ENCODE measurements at places on chromosomes 16 and 17.

GRCh38 chr16:23071196-23072083, 77.8 kb downstream of the USP31 start:
- peak; percentile 48 for DNase-seq

- DNase-seq: no peak
Measured at GRCh38 chr17:81252987-81253329, 13.8 kb downstream of the NDUFAF8 start.

DNA sequence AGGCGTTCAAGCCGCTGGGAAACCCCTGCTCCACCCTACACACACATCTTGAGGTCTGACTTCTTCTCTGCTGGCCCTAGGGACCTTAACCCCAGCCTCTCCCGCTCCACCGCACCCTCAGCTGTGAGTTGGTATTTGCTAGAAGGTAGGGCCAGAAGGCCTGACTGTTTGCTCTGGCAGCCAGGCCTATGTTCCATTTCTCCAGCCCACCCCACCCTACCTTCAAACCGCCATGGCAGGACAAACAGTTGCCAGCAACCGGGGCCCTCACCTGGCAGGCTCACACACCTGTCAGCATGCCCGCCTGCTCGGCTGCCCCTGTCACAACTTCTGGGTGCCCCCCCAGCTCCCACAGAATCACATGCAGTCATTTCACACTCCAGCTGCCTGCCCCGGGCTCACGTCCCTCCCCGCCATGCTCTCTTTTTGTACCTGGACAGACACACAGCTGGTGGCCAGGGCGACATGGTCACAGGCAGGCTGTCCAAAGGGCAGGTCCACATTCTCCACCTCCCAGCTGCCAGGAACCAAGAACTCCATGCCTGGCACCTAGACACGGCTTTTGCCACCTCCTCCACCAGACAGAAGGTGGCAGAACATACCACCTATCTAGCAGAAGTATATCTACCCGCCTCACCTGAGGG, 2.6 kb upstream of the ATP2A3 start:
- no peak for DNase-seq

GRCh38 chr17:81015136-81015535, 19.8 kb upstream of the BAIAP2 start:
- DNase-seq: no peak

DNA sequence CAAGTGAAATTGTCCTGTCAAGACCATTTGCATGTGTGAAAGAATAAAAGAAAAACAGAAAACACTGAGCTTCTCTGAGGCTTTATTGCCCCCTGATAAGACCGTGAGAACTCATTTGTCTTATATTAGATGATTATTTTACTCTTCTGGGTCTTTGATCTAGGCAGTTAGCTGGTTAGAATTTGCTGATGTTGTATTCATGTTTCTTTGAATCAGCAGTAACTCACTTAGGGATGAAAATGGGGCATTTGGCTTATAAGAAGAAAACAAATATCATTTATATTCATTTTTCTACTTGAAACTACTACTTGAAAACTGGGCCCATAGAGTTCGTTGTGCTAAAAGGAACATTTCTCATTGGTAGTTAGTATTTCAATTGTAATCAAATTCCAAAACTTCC, 93.1 kb upstream of the RBFOX1 start:
- DNase-seq: no peak

GRCh38 chr16:58815181-58815888, 81.2 kb upstream of the GOT2 start:
- no peak for DNase-seq

DNA sequence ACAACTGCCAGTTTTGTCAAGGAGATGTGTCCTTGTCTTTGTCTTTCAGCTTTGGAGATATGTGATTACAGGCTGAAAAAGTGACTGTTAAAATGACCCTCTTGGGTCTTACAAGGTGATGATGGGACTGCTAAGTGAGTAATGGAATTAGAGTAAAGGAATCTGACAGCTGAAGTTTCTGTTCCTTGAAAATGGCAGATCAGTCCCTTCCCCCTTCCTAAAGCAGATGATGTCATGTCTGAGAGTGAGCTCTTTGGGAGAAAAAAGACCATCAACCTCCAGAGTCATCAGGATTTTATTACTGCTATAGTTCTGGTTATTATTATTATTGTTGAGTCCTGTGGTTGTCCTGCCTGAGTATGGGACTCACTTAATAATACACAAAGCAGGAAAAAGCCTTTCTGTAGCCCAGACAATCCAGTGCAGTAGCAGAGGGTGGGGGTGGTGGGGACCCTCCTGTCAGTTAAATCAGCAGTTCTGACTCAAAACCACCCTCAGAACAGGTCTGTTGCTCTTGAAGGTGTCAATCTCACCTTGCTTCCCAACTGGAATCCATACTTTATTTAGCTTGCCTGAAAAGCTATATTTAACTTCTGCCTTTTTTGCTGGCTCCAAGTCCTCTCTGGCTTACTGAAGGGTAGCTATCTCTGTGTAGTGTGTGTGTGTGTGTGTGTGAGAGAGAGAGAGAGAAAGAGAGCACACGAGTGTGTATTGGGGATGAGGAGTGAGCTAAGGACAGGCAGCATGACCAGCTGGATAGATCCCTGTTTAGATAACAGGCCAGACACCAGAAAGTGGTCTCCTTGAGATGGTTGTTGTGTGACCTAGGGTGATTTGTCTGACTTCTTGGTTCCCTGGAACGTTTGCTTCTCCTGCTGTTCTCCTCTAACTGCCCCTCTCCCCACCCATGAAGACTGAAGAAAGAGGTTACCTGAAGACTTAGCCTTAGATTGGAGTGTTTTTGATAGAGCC, 4.9 kb downstream of the HROB start:
- DNase-seq: no peak

GRCh38 chr17:45234641-45235415, 13.1 kb downstream of the FMNL1 start:
- DNase-seq: no peak

DNA sequence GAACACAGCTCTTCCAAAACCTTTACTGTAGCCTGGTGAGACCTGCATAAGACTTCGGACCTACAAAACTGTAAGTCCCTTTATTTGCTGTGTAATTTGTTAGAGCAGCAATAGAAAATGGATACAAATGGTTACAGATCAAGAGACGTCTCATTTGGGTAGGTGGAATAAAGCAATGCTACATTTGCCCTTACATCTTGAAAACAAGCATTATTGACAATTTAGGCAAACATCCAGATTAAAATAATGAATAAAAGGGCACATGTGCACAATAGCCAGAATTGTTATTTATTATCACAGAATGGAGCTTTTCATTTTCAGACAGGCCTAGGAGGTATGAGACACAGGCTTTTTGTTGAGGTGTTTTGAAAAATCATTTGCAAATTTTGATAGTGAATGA, 222.2 kb upstream of the CPHXL start:
- DNase-seq: no peak

DNA sequence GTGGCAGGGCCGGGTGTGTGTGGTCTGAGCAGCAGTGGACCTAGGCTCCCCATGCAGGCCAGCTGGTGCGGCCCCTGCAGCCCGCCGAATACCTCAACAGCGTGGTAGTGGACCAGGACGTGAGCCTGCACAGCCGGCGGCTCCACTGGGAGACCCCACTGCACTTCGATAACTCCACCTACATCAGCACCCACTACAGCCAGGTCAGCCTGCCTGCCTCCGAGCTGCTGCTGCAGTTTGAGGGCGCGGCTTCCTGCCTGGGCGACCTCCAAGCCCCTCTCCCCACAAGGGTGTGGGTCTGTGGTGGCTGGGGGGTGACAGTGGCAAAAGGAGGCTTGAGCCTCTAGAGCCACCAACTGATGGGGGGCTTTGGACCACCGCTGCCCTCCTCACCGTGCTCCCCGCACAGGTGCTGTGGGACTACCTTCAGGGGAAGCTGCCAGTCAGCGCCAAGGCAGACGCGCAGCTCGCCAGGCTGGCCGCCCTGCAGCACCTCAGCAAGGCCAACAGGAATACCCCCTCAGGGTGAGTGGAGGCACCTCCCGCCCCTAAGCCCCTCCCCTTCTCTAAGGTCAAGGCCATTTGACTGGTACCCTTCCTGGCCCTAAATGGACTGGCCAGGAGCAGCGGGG, 8.4 kb upstream of the SMIM5 start:
- DNase-seq: no peak

DNA sequence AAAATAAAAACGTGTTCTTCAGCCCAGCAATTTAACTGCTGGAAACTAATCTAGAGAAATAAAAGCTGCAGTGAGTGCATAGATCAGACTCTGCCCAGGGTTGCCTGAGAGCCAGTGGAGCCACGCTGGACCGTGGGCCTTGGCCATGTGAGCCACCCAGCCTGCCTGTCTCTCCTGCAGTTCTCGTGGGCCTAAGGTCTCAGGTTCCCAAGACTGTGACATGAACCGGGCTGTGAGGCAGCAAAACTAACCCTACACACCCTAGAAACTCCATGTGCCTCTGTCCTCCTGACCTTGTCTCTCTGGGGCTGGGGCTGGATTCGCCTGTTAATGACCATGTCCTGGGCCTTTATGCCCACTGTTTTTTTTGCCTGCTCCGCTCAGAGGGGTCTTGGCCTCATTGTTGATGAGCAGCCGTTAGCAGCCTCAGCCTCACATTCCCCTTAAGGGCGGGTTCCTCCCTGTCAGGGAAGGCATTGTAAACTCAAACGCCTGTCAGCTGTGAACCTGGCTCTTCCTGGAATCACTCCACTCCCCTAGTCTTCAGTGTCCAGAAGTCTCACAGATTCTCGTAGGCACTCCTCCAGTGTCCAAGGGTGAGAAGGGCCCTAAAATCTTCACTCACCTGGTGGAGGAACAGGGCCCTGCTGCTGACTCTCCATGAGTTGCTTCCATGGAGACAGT, 16.9 kb downstream of the C16orf90 start:
- DNase-seq: no peak

DNA sequence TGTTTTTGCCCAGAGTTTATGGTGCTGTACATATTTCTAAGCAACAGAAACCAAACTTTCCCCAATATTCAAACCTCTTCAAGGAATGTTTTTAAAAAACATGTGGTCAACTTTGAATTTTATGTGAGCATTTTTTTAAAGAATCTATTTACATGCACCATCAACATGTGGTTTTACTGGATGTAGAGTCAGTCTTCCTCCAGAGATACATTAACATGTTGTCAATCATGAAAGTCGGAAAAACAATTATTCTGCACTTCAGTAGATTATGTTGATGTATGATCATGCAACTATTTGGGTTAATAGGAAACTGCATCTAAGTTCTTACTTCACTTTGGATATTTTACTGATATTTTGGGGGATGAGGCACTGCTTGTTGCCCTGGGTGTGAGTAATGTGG, 208.6 kb downstream of the FOXL1 start:
- DNase-seq: no peak

DNA sequence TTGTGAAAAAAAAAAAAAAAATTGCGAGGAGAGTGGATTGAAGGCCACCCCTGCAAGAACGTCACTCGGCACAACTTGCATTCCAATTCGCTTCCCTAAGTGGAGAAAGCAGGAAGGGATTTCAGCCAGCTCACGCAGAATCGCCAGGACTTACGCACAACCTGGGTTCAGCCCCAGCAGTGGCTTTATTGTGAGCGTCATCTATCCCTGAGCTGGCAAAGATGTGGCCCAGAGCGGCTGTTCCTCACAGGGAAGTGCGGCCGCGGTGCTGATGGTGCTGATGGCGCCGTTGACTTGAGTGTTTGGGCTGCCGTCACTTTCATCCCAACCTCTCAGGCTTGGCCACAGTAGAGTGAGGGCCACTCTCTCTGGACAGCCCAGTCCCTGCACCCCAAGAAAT, 197.6 kb downstream of the NTN1 start:
- DNase-seq: no peak

- no peak for DNase-seq
Measured at GRCh38 chr17:57085448-57086068, 512 bp downstream of the AKAP1 start.

GRCh38 chr17:63276821-63277220, 169.3 kb downstream of the CYB561 start:
- DNase-seq: no peak

DNA sequence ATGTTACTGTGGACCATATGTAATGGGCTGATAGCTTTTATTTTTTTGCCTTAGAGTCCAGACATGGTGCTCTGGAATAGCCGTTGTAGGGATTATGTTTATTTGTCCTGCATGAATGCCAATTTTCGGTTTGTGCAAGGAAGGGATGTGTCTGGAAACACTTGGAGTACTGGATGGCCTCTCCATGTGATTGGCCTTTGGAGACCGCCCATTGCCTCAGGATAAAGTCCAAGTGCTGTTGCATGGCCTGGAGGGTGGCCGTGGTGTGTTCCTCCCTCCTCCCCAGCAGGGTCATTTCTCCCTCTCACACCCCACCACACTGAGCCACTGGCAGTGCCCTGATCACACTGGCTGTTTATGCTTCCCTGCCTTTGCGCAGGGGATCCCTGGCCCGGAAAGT, 93.9 kb downstream of the MSI2 start:
- DNase-seq: no peak

GRCh38 chr16:84692451-84693214, 7.2 kb upstream of the USP10 start:
- DNase-seq: no peak

All from breast epithelium (tissue), 4 donors.